Activated CD4-positive, alpha-beta memory T cell treated with anti-CD3 and anti-CD28 coated beads for 36 hours (primary cell): ENCODE measurements at places on chromosomes 1 and 21.

DNA sequence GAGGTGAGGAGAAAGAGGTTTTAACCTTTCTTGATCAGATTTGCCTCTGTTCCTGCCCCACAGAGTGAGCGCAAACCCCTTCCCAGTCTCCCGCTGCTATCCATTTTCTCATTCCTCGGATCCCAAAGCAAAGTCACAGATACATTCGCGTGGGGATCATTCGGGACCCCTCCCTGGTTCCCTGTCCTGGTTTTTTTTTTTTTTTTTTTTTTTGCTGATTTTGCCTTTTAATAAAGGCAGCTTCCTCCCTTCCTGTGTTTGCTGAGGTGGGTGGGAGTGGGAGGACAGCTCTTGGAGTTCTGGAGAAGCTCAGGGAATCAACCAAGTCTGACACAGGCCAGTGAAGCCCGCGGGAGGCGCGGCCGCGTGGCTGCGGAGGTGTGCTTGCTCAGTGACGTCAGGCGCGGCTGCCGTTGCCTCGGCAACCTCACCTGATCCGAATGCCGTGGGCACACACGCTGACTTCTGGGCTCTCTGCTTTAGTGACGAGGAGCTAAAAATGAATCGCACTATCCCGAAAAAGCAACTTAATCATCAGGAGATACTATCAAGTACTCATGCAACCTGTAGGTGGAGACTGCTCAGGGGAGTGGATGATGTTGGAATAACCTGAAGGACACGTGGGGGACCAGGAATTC lies 106.4 kb downstream of the TBX19 start:
- H3K27ac ChIP-seq, result peak overlapping the region; percentile 11
- peaks cover 2% of the 10 kb centered on the region for H3K27me3 ChIP-seq
- H3K4me3 ChIP-seq, result peak overlapping the region; percentile 33

DNA sequence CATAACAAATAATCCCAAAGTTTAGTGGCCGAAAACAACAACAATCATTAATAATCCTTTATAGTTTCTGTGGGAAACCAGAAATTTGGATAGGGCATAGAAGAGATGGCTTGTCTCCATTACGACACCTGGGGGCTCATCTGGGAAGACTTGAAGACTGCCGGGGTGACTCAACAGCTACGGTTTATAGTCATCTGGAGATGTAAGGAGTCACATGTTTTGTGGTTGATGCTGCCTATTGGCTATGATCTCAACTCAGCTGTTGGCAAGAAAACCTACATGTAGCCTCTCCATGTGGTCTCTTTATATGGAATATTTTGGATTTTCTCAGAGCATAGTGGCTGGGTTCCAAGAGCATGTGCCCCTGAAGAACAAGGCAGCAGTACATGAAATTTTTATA lies 29.3 kb upstream of the TSPAN2 start:
- H3K27me3 ChIP-seq, result peaks cover 19% of the 10 kb centered on the region
- peaks cover 4% of the 10 kb centered on the region for H3K4me1 ChIP-seq
- no peak for DNase-seq

- no peak overlapping the region for H3K4me3 ChIP-seq
- H3K27me3 ChIP-seq, result no peaks in the 10 kb centered on the region
- H3K4me1 ChIP-seq, result no peaks in the 10 kb centered on the region
- DNase-seq, result no peak
Measured at GRCh38 chr1:203906932-203907331, 45.5 kb downstream of the SNRPE start.

DNA sequence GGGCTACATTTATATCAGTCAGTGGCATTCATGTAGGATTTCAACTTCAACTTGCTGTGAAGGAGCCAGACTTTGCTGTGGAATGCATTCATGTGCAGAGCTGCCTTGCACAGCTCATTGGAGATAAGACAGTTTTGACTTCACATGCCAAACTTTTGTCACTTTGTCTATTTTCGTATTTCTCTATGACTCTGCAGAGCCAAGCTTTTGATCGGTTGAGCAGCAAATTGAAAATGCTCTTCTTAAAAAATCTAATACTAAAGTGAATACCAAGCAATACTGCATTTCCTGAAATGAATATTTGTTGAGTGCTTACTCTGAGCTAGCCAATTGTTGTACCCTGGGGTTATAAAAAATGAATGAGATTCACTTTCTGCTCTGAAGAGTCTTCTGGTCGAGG lies 388.7 kb downstream of the ST6GALNAC3 start:
- H3K27ac ChIP-seq, result no peak overlapping the region
- no peak overlapping the region for H3K4me3 ChIP-seq
- DNase-seq, result no peak
- no peaks in the 10 kb centered on the region for H3K27me3 ChIP-seq
- peaks cover 7% of the 10 kb centered on the region for H3K4me1 ChIP-seq

DNA sequence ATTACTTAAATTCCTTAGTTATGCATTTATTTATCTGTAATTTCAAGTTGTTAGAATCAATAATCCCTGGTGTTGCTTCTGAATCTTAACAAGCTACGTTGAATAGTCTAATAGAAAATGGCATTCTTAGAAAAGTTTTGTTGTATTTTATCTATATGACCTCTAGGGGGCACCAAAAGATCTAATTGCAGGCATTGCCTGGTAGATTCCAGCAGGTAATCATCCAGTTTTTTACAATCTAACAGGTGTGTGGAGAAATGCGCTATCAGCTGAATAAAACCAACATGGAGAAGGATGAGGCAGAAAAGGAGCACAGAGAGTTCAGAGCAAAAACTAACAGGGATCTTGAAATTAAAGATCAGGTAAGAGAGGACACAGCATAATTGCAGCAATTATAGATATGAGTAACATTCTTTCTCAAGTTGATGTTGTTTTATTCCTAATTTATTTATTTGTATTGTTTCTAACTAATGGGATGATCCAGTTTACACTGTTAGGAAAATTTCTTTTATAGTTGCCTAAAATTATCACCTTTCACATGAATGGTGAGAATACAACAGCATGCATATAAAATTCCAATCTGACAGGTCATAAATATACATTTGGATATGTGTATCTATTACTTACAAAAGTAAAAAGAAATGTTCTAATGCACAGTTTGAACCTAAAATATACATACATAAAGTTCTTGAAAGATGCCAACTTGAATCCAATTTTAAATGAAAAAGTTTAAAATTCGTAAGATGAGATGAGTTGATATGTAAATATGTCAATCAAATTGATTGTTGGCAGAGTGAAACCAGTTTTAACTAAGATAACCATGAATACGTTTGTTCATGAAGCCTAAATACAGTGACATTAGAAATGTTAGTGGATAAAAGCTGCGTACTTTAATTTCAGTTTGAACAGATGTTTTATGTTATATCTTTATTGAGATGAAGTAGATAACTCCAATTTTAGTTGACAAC lies 88.4 kb downstream of the SDCCAG8 start:
- H3K36me3 ChIP-seq, result peaks cover 11% of the 10 kb centered on the region
- no peak overlapping the region for H3K27ac ChIP-seq
- H3K27me3 ChIP-seq, result no peaks in the 10 kb centered on the region
- no peak overlapping the region for H3K4me3 ChIP-seq

GRCh38 chr1:17235135-17235885 lies 13.6 kb upstream of the PADI3 start:
- no peaks in the 10 kb centered on the region for H3K36me3 ChIP-seq
- no peak for DNase-seq
- H3K4me1 ChIP-seq, result no peaks in the 10 kb centered on the region
- no peaks in the 10 kb centered on the region for H3K27me3 ChIP-seq
- H3K4me3 ChIP-seq, result no peak overlapping the region
- no peak overlapping the region for H3K27ac ChIP-seq
